ENCODE measurements at places on chromosomes 5 and 9.
A peak's percentile ranks its signal among the peaks of the same experiment; 100 is the strongest.

DNA sequence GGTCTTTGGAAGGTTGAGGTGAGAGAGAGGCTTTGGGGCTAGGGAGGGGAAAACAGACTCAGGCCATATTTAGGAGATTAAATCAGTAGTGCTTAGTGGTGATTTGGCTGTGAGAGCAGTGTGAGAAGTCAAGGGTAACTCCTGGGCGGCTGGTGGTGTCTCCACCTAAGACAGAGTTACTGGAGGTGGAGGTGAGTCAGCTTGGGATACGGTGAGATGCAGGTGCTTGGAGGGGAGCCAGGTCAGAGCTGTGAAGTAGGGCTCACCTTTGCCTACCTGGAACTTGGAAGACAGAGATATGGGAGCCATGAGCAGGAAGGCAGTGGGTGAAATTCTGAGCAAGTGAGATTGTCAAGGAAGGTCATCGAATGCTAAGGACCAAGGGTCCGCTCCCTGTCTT is 24.5 kb downstream of the RGS3 start:
- DNase-seq: no peak

GRCh38 chr9:135087899-135088347 is 455 bp downstream of the OLFM1 start:
- DNase-seq: no peak

DNA sequence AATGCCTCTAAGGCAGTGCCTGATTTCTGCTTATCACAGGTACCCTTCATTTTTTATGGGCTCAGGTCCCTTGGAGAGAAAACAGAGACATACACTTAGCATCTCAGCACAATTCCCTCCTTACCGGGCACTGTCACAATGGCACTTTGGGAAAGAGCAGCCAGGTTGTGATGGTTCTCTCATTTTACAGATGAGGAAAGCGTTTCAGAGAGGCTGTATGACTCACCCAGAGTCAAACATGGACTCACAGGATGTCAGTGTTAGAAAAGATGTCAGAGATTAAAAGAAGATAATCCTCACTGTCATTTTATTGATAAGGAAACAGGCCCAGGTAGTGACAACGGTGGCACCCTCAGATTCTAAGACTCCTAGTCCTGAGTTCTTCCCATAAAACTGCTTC is 12.0 kb upstream of the SLC31A2 start:
- no peak for DNase-seq

GRCh38 chr5:71738662-71739361 is 19.7 kb downstream of the CARTPT start:
- no peak for DNase-seq

DNA sequence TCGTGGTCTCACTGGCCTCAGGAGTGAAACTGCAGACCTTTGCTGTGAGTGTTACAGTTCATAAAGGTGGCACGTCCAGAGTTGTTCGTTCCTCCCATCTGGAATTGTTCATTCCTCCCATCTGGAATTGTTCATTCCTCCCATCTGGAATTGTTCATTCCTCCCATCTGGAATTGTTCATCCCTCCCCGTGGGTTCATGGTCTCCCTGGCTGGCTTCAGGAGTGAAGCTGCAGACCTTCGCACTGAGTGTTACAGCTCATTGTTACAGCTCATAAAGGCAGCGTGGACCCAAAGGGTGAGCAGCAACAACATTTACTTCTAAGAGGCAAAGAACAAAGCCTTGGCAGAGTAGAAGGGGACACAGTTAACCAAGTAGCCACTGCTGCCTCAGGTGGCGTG is 69.1 kb downstream of the GCNT1 start:
- no peak for DNase-seq

GRCh38 chr5:140575309-140575708 is 10.7 kb downstream of the SLC35A4 start:
- no peak for DNase-seq

DNA sequence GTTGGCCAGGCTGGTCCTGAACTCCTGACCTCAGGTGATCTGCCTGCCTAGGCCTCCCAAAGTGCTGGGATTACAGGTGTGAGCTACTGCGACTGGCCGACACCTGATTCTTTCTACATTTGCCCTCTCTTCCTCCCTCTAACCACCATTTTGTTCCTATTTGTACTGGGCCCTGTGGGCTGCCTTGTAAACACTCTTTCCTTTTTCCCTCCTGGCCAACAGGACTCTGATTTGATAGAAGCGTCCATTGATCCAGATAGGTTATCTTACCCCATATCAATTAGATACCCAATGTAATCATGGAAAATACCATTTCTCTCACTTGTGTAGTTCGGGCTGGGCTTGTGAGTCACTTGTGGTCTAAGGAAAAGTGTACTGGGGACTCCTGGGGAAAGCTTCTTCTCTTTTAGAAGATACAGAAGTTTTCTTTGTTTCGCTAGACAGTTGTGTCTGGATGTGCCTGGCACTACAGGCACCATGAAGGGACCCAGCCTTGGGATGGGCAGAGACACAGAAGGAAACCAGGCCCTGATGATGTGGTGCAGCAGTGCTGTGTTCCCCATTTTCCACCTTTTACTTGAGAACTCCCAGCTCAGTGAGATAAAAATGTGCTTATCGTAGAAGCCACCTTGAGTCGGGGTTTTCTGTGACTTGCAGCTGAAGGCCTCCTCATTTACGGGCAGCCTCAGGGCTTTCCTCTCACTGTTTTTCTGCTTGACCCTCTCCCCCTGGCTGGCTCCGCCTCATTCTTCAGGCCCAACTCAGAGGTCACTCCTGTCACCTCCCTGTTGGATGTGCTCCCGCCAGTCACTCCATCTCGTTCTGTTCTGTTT is 32.8 kb upstream of the CPEB4 start:
- no peak for DNase-seq

DNA sequence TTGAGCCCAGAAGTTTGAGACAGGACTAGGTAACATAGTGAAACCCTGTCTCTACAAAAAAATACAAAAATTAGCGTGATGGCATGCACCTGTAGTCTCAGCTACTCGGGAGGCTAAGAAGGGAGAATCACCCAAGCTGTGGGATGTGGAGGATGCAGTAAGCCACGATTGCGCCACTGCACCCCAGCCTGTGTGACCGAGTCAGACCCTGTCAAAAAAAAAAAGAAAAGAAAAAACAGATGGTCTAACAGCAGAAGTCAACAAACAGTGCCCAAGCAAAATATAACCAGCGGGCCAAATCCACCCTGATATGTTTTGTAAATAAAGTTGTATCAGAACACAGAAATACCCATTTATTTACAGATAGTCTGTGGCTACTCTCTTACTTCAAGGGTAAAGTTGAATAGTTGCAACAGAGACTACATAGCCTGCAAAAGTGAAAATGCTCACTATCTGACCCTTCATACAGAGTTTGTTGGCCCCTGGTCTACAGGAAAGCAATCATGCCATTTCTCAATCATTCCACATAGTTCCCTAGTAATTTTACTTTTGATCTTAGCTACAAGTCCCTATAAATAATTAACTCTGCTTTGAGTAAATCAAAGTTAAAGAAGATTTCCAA is 383.7 kb downstream of the TLE1 start:
- no peak for DNase-seq

GRCh38 chr5:150503977-150504620 is 3.8 kb upstream of the NDST1 start:
- DNase-seq: no peak

GRCh38 chr5:28809811-28810750 is 1771.7 kb upstream of the CDH9 start:
- no peak for DNase-seq

DNA sequence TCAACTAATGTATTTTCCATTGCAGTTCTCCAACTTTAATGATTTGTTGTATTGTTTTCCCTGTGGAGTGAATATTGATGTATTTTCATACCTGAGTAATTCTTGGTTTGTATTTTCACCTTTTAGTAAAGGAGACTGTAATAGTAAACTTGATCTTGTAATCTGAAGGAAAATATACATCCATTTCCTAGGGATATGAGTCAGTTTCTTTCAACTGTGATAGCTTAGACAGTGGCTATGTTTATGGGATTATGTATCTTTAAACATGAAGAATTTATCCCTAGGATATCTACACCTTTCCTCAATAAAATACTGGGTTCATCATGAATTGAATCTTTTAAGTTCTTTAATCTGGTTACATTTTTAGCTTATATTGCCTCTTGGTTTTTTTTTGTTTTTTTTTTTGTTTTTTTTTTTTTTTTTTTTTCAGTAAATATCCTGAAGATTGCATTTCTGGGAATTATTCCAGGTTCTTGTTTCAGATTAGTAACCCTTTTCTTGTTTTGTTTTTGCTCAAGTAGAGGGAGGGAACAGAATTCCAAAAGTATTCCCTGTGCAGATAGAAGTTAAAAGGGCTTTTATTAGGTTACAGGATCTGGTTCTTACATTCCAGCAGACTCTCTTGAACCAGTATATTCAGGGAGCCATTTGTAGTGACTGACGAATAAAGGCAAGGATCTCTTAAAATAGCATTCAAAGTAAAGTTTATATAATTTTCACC is 7.1 kb downstream of the WDR36 start:
- DNase-seq: no peak

- peak; percentile 58 for DNase-seq
Observed at GRCh38 chr5:172293054-172293744, 9.6 kb upstream of the UBTD2 start.

- DNase-seq: no peak
Observed at GRCh38 chr9:84228130-84228720, 112.3 kb downstream of the SLC28A3 start.

GRCh38 chr9:31573561-31573960 is 810.9 kb upstream of the ACO1 start:
- DNase-seq: no peak

DNA sequence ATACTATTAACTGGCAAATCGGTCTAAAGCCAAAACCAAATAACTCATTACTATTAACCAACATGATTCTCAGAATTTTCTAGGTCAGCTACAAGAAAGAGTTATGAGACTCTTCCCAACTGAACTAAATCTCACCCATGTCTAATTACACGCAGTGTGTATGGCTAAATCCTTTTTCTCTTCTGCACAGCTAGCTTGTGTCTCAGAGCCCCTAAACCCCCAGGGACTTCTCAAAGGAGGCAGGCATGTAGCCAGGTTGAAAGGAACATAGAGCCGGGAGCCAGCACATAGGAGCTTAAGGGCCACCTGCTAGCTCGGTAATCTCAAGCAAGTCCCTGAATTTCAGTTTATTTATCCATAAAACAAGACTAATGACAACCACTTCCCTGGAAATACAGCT is 2.2 kb upstream of the GZMK start:
- peak; percentile 75 for DNase-seq

DNA sequence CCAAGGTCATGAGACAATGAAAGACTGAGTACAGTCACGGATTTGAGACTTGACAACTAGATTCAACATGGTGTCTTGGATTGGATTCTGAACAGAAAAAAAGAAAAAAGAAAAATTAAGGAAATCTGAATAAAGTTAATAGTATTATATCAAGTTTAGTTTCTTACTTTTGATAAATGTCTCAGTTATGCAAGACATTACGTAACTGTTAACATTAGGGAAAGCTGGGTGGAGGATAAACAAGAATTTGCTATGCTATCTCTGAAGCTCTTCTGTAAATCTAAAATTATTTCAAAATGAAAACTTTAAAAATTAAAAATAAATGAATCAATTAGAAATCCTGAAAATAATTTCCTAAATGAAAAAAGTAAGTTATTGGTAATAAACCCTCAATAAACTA is 14.4 kb upstream of the DCAF12 start:
- no peak for DNase-seq

- no peak for DNase-seq
Observed at GRCh38 chr9:99391937-99392594, 170.0 kb downstream of the SEC61B start.

- DNase-seq: no peak
Observed at GRCh38 chr5:29498412-29498811, 1695.1 kb upstream of the CDH6 start.

DNA sequence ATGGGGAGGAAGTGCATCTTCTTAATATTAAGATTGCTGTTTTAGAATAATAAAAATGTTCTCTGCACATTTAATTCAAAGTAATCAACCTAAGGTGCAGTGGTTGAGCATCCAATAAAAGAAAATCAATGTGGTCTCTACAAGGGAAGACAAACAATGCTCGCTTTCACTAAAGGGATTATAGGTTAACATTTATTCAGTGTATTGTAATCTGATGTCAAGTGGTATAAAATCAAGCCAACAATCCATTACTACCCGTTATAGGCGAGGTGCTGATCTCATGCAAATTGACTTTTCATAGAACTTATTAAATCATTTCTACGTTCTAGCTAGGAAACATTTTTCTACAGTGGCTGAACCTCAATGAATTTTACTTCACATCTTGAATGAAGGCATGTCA is 773.9 kb downstream of the NR2F1-AS1 start:
- DNase-seq: no peak

DNA sequence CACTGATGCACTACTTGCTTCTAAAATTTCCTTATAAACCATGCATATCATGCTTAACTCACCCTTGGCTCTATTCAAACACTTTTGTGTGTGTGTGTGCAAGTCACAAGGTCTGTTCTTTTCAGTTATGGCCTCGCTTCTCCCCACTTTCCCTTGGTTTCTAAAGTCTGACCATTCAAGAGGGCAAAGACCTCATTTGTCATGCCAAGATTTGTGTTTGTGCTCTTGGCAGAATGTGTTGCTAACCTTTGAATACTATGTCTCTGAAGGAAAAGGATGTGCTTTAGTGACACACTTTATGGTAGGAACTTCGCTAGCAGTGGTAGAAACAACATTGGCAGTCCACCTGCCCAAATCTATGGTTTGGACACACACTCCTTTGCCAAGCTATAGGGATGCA is 50.4 kb downstream of the SNX18 start:
- DNase-seq: no peak

GRCh38 chr5:119398727-119399466 is 43.1 kb downstream of the TNFAIP8 start:
- DNase-seq: no peak

- DNase-seq: peak; percentile 41
Observed at GRCh38 chr5:73213566-73213998, 40.6 kb downstream of the TMEM174 start.

DNA sequence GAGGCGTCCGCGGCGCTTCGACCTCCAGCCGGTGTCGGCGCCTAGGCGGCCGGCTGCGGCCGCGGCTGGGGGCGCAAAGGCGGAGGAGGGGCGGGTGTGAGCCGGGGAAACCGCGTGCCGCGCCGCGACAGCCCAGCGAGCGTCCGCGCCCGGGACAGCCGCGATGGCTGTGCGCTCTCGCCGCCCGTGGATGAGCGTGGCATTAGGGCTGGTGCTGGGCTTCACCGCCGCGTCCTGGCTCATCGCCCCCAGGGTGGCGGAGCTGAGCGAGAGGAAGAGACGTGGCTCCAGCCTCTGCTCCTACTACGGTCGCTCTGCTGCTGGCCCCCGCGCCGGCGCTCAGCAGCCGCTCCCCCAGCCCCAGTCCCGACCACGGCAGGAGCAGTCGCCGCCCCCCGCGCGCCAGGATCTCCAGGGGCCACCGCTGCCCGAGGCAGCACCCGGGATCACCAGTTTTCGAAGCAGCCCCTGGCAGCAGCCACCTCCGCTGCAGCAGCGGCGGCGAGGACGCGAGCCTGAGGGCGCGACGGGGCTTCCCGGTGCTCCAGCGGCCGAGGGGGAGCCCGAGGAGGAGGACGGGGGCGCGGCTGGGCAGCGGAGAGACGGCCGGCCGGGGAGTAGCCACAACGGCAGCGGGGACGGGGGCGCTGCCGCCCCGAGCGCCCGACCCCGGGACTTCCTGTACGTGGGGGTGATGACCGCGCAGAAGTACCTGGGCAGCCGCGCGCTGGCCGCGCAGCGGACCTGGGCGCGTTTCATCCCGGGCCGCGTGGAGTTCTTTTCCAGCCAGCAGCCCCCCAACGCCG is 605 bp downstream of the CHSY3 start:
- peak; percentile 30 for DNase-seq
